Stimulated activated CD8-positive, alpha-beta memory T cell treated with anti-CD3 and anti-CD28 coated beads, Interleukin-7, amount 100 ng/mL, for 4 hours (primary cell): ENCODE measurements at places on chromosomes 6 and 20.

DNA sequence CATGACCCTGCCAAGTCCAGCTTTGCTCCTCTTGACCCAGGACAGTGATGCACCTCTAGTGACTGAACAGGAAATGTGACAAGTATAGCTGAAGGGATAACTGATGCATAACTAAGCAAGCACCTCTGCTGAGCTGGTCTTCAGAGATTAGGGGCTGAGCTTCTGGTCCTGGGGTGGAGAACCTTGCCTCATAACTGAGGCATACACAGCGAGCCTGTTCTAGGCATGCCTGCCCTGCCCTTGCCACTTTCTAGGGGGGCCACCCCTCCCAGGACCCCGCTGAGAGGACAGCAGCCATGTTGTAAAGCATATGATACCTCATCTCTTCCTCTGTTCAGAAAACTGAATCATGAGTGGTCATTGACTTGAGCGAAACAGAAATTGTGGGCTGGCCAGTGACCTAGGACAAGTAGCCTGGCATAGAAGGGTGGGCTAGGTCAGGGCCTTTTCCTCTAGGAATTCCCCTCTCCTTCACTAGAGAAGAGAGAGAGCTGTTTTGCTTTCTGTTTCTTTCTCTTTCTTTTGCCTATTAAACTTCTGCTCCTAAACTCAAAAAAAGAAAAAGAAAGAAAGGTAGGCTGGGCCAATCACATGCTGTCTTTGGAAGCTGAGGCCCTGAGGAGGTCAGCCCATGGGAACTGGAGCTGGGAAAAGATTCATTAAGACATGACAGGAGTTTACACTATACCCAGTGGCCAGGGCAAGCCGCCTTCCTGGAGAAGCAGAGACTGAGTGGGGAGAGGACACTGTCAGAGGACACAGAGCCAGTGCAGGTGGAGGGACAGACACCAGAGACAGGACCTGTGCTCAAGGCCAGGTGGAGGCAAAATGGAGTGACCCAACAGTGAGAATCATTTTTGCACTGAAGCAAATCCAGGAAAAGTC is 23.1 kb downstream of the ALDH5A1 start:
- DNase-seq: no peak

- DNase-seq: no peak
Observed at GRCh38 chr20:13447385-13448180, 191.1 kb downstream of the TASP1 start.

DNA sequence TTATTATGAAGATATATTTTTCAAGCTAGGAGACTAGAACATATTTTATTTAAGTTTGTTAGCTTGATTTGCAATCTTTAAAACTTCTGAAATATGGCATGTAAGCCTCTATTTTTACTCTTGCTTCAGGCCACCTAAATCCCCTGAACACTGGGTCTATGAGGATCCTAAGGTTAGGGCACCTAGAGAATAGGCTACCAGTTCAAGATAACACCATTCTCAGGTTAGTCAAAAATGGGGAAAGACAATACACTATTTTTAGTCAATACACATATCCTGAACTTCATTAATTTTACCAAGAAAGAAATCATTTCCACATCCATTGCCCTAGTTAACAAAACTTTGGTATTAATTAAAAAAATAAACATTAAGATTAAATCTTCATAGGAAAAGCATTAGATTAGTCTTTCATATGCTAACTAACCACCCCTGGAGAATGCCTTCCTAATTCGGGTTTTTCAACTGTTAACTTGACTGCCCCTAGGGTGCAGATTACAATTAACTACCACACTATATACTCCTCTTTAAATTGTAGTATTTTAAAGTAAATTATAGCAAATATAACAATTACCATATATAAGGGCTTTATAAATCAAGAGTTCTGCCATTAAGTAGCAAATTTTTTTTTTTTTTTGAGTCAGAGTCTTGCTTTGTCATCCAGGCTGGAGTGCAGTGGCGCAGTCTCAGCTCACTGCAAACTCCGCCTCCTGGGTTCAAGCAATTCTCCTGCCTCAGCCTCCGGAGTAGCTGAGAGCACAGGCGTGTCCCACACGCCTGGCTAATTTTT is 6.7 kb upstream of the HSF2 start:
- DNase-seq: no peak

GRCh38 chr6:129184808-129185366 is 301.9 kb downstream of the LAMA2 start:
- no peak for DNase-seq

GRCh38 chr6:135851442-135852271 is at the start of gene PDE7B:
Gene PDE7B, plus strand, starts transcription at chr6:135851701.
- no peak for DNase-seq
